Substantia nigra (tissue), 51 donors: ENCODE measurements at places on chromosomes 12 and 14.

DNA sequence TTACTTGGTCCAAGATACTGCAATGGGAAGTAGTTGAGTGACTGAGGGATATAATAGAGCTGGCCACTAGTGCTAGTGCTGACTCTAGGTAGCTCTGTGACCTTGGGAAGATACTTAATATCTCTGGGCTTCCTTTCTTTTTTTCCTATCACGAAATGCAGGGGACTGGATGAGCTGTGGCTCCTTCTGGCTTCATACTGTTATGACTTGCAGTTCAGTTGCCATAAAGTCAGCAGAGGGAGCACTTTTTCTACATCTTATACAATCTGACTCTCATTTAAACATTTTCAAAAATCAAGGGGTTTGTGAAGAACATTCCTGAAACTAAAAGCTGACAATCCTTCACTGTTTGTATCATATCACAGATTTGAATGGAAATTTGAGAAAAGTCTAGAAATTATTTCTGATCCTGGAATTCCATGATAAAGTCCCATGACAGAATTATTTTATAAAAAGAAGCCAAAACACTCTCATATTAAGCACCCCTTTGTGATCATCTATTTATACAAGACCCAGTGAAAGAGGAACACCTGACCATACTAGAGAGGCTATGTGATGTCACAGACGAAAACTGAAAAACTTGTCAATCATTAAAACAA is 5.3 kb downstream of the BHLHE41 start:
- peak; percentile 20 for DNase-seq

DNA sequence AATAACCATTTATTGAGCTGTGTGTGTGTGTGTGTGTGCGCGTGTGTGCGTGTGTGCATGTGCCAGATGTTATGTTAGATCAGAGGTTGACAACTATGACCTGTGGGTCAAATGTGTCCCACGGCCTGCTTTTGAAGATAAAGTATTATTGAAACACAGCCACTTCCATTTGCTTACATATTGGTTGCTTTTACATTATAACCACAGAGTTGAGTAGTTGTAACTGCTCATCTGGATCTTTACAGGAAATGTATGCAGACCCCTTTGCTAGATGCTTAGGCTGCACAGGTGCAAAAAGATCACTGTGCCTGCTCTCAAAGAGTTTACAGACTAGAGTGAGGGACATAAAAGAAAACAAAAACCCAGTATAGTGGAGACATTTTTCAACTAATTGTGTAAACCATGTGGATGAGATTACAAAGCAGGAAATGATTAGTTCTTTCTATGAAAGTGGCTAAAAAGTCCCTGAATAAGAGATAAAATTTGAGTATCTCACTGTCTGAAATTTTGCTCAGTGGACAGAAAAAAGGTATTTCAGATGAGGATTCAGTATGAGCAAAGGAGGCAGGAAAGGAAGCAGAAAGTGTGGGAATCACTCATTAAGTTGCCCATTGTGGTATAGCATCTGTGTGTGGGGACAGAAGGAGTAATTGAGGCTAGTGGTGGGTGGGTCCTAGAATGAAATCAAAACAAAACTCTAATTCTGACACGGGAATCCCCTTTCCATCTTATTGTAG is 188.4 kb downstream of the PAH start:
- DNase-seq = no peak

DNA sequence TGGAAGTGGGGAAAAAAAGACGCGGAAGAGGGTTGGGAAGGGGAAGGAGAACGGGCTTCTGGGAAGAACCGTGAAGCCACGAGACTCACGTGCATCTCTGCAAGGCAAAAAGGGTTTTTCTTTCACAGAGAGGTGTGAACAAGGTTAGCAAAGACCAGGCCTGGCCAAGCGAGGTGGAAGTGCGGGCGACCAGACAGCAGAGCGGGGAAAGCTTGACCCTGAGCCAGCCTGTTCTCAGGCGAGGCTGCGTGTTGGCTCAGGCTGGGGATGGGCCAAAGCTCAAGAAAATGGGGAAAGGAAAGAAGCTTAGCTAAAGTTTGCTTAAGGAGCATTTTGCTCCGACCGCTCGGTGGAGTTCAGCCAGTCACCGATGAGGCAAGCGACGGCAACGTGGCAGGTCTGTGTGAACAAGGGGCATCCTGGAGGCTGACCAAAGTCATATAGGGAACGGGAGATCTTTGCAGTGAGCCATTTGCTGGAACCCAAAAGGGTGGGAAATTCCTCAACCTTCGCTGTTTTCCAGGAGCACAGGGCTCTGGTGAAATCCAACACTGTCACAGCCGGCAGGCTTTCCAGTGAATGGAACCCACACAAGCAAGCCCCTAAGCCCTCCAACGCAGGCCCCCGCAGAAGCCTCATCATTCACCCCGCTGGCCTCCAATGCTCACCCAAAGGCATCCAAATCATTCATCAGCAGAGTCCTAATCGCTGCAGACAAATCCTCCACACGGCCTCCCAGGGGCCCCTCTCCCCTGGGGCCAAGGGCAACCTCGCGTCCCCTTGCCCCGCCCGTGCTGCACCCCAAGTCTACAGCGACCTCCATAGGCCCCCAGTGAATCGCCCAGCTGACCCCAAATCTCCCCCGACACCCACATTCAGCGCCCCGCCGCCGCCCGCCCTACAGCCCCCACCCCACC is 754 bp downstream of the ZNF605 start:
- no peak for DNase-seq

DNA sequence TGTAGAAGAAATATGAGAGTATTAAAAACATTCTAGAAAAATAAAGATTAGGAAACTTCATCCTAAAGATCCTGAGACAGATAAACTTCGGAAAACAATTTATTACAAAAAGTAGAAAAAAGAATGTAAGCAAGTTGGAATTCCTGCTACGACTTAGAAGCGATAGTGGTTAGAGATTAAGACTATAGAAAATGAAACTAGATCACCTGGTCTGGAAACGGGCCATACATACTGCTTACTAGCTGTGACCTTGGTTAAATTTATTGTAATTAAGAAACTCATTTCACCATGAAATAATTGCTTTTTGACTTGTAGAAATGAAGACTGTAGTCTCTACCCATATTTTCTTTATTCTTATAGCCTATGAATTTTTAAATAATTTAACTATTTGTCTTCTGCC is 614.1 kb downstream of the SLC16A7 start:
- no peak for DNase-seq

- no peak for DNase-seq
These were observed 438.9 kb downstream of the ADAMTS20 start for GRCh38 chr12:43113135-43113534.

GRCh38 chr12:66944365-66944764 is 265.5 kb upstream of the GRIP1 start:
- DNase-seq = no peak

DNA sequence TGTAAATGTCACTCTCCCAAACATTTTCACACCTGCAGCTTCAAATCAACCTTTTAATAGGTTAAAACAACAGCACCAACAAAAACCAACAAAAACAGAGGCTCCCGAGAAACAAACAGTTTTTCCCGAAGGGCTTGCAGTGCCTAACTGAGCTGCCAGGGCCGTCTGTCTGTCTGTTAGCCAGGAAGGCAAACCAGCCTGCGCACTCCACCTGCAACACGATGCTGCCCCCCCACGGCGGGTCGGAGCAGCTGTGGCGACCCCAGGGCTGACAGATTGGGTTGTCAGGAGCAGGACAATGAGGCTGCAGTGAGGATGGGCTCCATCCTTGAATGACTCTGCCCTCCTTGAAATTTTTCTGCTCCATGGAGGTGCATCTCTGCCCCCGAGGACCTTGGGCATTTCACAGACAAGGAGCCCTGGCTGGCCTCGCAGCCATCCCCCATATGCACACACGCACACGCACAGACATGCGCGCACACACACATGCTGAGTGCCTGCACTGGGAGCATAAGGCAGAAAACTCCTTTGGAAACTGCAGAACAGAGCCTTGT is 2.6 kb downstream of the RTL1 start:
- DNase-seq = no peak

GRCh38 chr14:76274324-76274723 is 101.6 kb upstream of the ESRRB start:
- no peak for DNase-seq

- no peak for DNase-seq
These were observed 6.3 kb upstream of the HOXC4 start for GRCh38 chr12:54047160-54047963.

GRCh38 chr14:35197015-35197414 is 74.7 kb downstream of the PRORP start:
- no peak for DNase-seq

GRCh38 chr12:9341260-9341585 is 133.0 kb upstream of the PZP start:
- DNase-seq = no peak

DNA sequence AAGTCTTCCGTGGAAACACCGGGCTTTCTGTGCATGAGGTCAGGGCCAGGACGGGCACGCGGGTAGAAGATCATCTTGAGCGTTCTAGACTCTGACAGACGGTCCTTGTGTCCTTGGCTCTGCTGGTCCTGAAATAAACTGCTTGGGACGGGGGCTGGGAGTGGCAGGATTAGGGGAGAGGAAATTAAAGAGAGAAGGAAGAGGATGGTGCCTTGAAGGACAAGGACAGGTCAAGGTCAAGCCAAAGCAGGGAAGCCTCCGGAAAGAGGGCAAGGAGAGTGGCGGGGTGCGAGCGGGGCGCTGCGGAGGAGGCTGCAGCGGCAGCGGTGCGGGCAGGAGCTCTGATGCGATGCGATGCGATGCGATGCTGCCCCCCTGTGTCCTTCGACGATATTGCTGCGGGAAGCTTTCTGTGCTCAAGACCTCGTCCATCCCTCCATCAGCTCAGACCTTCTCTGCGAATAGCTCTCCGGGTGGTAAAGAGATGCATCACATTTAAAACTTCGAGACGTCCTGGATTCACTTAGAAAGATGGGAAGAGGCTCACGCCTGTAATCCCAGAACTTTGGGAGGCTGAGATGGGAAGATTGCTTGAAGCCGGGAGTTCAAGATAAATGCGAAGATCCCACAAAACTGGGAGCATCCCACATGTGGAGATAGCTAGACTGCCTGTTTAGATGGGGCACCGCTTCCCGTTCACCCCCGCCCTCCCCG is 110.1 kb upstream of the TMEM132D start:
- peak; percentile 40 for DNase-seq

DNA sequence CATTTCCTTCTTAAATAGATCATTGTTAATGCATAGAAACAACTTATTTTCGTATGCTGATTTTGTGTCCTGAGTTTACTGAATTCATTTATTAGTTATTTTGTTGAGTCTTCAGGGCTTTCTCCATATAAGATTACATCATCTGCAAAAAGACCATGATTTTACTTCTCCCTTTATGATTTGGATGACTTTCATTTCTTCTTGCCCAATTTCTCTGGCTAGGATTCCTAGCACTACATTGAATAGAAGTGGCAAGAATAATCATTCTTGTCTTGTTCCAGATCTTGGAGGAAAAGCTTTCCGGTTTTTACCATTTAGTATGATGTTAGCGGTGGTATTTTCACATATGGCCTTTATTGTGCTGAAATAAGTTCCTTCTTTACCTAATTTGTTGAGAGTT is 303.0 kb upstream of the RTL1 start:
- no peak for DNase-seq

- no peak for DNase-seq
These were observed 13.5 kb downstream of the ATP2B1 start for GRCh38 chr12:89695100-89695499.

DNA sequence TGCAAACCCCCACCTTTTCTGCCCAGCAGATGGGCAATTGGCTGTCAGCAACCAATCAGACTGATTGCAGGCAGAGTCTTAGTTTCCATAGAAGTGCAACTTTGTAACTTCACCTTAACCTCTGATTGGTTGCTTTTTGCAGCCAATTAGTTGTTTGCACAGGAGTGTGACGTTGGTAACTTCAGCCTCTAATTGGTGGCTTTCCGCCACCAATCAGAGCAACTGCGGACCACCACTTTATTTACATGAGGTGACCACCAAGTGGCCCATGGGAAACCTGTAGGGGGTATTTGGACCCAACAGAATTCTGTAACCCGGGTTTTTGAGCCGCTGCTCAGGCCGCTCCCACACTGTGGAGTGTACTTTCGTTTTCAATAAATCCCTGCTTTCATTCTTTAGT is 32.3 kb downstream of the CDKN1B start:
- no peak for DNase-seq

DNA sequence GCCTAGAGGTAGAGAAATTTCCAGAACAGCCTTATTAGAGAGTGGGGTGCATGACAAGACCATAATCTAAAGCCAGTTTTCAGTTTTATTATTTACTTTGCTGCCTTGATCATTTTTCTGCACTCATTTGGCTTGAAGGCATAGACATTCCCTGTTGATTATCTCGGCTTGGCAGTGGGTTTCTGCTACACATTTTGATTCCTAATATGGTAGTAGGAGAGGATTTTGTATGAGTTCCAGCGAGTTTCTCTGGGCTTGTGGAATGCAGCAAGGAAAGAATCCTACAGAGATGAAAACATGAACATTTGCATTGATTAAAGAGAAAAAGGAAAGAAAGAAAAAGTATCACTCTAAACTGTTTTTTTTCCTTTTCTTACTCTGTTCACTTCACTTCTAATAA is 281.2 kb downstream of the PAWR start:
- no peak for DNase-seq

DNA sequence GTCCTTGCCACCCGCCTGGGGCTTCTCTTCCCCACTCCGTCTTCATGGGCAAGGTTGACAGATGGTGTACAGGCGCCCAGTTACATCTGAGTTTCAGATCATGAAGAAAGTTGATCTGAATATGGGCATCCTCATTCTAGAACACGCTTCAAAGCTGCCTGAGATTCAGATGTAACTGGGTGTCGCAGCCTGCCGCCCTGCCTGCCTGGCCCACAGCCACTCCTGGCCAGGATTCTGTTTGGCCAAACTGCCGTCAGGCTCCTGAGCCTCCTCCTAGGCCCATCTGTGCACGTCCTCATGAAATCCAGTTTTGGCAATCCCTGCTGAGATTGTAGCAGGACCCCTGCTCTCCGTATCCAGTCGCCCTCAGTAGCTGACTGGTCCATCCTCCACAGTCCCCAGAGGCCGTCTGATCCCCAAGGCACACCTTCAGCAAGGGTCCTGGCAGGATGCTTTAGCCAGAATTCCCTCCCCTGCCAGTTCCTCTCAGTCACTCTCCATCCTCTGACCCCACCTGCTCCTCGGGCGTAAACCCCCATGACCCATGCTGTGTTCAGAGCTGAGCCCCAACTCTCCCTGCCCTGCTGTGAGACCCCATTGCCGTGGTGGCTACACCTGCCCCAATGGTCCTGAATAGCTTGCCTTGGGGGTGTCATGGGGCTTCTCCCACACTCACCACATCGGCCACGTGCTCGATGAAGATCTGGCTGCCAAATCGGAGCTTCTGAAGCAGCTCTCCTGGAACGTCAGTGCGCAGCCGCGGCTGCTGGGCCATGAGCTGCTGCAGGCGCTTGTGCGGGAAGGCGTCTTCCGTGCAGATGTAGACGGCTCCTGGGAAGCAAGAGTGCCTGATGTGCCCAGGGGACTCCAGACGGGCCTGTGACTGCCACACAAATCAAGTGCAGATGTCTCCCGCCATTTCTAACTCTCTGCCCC is 12.5 kb downstream of the XRCC3 start:
- no peak for DNase-seq
